Dermis microvascular lymphatic vessel endothelial cell (primary cell): ENCODE measurements at places on chromosomes 3 and 15. TPM values are rescaled to one million over a fixed set of nuclear protein-coding genes. Genes with fewer than 3 reads are reported as not detected.

LAMB2 gene
- total RNA-seq = 657 and 1,145 TPM in 2 replicates

NR1I2 gene
- under 0.01 TPM in 1 of 2 replicates, not detected in the other for total RNA-seq

PLSCR5 gene
- not detected in 2 replicates for total RNA-seq

GATA2 gene
- 6.7 and 14.7 TPM in 2 replicates for total RNA-seq

GOLGA8N gene
- total RNA-seq = 0.39 and 1.0 TPM in 2 replicates

PLSCR2 gene
- total RNA-seq = 0.13 TPM in 1 of 2 replicates, not detected in the other

LIPH gene
- total RNA-seq = 0.13 TPM in 1 of 2 replicates, not detected in the other

FBXO40 gene
- not detected in 2 replicates for total RNA-seq

MED12L gene
- total RNA-seq = 0.13 TPM in 2 replicates

KATNBL1 gene
- total RNA-seq = 25.5 and 26.0 TPM in 2 replicates

TNFAIP8L3 gene
- total RNA-seq = 91.5 and 154 TPM in 2 replicates

GPR62 gene
- total RNA-seq = under 0.01 TPM in 1 of 2 replicates, not detected in the other

DVL3 gene
- 13.9 and 28.1 TPM in 2 replicates for total RNA-seq

ARPC4 gene
- total RNA-seq = 251 and 317 TPM in 2 replicates

C15orf39 gene
- total RNA-seq = 4.5 and 10.1 TPM in 2 replicates

GPR149 gene
- not detected in 2 replicates for total RNA-seq

DLEC1 gene
- under 0.01 TPM in 2 replicates for total RNA-seq

ACAD9 gene
- 32.2 and 32.7 TPM in 2 replicates for total RNA-seq

SPINT1 gene
- 0.90 and 1.1 TPM in 2 replicates for total RNA-seq
